ENCODE measurements at places on chromosomes 4 and X.

DNA sequence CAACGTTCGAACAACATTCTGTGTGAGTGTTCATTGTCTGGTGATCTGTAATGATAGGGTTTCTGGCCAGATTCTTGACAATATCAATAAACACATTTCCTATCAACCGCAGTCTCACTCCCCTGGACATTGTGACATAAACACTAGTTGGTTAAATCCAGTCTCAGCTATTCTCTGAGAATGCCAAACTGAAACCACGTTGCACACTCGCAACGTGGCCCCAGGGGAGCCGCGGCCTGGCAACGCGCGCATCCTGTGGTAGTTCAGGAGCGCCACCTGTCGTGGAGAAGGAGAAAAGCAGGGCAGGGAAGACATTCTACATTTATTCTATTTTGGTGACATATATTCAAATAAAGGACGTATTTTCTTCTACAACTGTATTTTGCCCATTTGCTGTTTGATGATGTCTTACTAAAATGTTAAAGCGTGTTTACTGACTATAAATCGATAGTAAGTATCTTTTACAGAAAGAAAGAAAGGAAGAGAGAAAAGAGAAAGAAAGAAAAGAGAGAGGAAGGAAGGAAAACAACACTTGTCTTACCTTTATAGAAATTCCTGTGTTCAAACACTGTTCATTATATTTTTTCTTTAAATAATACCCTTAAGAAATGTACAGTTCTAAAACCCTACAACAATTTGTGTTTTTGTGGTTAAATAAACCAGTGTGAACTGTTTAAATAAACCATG, 738.3 kb upstream of the FRG1 start:
- DNase-seq: peak; percentile 55

GRCh38 chr4:155638195-155638965, 28.3 kb upstream of the GUCY1A1 start:
- DNase-seq: peak; percentile 77

DNA sequence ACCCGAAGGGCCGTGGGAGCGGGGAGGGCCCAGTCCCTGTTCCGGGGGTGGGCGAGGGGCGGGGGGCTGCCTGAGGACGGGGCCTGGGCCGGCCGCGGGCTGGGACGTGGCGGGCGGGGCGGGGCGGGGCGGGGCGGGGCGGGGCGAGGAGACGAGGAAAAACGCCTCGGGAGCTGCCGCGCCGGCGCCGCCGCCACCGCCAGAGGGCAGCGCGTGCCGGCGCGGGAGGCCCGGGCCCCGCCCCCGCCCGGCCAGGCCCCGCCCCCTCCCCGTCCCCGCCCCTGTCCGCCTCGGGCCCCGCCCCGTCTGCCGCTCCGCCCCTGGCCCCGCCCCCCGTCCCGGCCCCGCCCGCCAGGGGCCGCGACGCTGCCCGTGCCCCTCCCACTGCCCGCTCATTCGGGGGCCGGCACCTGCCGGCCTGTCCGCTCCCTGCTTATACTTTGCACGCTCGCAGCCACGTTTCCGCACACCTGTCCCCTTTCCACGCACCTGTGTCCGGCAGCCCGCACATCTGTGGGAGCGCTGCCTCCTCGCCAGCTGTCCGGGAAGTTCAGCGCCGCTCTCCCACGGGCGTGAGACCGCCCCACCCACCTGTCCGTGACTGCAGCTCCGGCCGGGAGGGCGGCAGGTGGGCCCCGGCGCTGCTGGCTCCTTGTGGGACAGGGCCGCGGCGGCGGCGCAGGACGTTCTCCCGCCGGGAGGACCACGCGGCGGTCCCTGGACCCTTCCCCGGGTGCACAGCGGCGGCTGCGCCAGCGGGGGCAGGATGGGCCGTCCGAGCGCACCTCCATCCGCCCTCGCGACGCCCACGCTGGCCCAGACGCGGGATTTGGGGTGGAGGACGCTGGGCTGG, 1.7 kb upstream of the FGFRL1 start:
- DNase-seq: peak; percentile 26

DNA sequence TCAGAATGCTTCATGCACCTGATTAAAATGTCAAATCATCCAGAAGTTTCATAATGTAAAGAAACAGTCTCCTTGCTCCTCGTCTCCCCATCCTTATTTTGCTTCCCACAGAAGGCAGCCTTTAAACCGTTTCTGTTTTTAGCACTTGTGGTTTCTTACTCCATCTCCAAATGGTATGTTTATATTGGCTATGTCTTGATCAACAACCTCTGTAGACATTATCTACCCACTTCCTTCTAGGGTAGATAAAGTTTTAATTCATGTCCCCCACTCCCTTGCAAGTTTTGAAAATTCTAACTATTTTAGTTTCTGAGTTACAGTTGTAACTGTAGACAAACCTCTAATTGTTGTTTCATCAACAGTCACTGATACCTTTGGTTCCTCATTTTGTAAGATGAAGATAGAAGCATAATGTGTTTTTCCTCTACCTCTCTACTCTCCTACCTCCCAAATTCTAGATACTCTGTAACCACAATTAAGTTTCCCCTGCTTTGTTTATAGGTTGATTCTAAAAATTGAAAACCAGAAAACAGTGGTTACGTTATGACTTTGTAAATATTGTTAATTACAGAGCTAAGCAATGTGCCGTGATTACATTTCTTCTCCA, 291.7 kb upstream of the GATB start:
- no peak for DNase-seq

DNA sequence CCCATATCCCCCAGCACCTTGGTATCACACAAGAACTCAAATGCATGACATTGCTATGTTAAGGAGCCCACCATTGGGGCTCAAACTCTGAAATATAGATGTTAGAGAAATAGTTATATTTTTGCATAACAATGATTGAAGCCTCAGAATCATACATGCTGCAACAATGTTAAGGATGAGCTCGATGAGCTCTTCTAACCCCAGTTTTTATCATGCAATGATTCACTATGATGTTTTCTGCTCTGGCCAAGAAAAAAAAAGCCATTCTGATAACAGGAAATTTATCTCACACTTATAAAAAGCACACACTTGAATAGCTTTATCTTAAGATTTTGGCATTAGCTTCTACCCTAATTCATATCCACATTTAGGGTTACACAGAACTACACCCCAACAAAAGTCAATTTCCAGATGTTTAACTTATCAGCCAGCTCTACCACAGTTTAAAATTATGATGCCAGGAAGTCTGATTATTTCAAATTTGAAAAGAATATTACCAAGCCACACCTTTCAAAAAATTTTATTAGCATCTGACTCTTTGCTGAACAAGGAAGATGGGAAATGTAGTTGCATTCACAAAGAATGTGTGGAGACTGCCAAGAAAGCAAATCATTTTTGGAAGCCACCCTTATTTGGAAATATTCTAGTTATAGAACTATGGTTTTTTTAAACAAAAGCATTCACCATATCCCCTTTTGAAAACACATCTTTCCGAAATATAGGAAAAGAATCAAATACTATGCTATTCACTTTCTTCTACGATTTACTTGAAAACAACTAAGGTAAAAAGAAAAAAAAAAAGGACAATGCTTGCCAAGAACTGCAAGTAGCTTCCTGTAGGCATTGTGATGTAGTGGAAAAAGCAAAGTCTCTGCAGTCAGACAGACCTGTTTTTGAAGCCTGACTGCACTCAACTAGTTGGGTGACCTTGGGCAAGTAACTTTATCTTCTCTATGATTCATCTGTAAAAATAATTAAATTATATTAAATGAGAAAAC, 100.8 kb upstream of the PLS3 start:
- DNase-seq: no peak

DNA sequence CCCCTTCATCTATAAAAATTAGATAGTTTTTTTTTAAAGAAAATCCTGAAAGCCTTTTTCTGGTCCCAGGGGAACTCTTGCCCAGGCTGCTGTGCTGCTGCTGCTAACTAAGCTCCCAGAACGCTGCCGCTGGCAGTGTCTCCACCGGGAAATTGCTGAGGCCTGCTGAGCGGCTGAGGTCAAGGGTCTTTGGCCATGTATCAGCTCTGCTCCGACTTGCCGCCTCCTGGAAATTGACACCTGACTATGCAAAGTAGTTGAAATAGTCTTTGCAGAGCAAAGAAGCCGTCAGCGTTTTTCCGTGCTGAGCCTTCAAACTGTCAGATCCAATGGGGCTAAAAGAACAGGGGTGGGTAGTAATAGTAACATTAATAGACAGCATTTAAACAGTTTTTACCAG, 839 bp downstream of the QDPR start:
- peak; percentile 33 for DNase-seq

DNA sequence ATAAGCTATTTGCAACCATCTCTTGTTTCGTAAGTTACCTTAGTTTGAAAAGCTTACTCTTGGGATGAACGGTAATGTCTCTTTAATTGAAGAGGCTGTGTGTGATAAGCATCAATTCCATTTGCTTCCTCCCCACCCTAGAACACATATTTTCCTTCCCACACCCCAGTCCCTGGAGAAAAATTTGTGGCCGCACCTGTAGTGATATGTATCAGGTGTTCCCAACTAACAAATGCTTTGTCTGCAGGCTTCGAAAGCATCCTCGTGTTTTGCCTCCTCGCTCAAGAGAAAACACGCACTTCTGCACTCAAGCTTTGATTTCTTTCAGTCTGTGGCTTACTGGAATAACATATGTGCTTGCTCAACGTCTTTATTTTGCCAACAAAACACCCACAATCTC, 143.8 kb upstream of the OTUD4 start:
- DNase-seq: no peak

GRCh38 chrX:41164449-41164848, 79.2 kb downstream of the USP9X start:
- no peak for DNase-seq

GRCh38 chr4:23877758-23878229, 12.1 kb downstream of the PPARGC1A start:
- no peak for DNase-seq

DNA sequence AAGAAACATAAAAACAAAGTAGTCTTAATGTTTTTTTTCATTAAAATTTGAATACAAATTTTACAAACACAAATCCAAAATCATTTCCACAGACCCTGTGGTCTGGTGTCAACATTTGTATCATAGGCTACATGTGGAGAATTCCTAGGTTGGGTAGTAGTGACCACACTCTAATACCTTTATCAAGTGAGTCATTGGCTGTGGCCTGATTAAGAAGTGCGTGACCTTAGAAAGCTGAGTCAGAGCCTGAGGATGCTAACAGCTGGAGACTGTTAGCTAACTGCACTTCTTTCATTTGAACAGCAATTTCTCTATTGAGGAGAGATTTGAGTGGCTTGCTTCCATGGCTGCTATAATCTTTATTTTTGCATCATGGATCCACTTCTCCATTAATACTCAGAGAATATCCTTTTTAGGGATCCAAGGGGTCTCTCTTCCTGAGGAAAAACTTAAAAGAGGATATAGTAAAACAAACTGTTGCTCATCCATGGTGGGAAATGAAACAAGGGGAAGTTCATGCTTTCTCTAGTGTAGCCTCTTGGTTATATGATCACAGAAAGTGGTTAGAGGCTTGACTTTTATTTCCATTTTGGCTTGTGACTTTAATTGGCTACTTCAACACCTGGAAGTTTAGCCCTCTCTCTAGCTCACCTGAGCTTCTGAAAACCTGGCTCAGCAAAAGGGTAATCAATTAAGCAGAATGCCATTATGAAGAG, 335.8 kb downstream of the PABPC4L start:
- DNase-seq: no peak

DNA sequence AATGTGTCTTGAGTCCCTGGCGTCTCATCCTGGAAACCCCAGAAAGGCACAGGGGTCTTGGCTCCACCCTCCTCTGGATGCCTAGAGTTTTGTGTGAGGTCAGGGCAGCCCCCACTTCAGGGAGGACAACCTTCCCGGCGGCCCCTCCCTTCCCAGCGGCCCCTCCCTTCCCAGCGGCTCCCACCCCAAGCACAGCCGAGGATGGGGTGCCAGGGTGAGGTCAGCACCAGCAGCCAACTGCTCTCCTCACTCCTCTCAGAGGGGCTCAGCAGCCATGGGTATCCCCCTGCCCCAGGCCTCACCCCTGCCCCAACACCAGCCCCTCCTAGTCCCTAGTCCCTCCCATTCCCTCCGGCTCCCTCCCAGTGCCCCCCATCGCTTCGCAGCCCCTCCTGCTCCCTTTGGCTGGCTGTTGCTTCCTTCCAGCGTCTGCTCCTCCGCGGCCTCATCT, 17.4 kb downstream of the DGKQ start:
- no peak for DNase-seq

DNA sequence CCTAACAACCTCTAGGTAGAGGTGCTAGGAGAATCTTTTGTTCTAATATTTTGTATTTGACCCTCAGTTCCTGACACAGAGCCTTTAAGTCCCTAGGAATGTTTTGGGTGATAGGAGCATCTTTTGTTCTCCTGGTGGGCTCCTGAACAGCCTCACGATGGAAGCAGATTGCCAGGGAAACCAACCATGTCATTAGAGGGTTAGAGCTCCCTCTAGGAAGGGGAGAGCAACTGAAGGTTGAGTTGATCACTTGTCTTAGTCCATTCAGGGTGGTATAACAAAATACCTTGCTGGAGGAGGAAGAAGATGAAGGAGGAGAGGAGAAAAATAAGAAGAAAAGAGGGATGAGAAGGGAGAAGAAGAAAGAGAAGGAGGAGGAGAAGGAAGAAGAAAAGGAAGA, 9.2 kb downstream of the VCX start:
- no peak for DNase-seq

GRCh38 chr4:1251773-1252066, 2.8 kb upstream of the CTBP1 start:
- DNase-seq: no peak

- peak; percentile 71 for DNase-seq
Measured at GRCh38 chrX:151082077-151082948, 94.1 kb upstream of the GPR50 start.

GRCh38 chr4:5989236-5990225, 28.7 kb downstream of the C4orf50 start:
- DNase-seq: no peak

DNA sequence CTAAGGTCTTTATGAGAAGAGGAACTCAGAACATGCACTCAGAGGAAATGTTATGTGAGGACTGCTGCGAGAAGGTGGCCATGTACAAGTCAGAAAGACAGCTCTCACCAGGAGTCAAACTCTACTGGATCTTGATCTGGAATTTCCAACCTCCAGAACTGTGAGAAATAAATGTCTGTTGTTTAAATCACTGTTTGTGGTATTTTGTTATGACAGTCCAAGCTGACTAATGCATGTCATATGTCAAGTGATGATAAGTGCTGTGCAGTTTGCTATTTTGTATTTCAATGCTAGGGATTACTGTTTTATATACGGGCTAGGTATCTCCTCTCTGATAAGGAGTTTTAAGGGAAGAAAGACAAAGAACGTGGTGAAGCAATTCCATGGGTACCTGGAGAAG, 162.3 kb downstream of the CPEB2 start:
- DNase-seq: no peak

- DNase-seq: no peak
Measured at GRCh38 chr4:113288257-113288656, 238.8 kb downstream of the ANK2 start.

DNA sequence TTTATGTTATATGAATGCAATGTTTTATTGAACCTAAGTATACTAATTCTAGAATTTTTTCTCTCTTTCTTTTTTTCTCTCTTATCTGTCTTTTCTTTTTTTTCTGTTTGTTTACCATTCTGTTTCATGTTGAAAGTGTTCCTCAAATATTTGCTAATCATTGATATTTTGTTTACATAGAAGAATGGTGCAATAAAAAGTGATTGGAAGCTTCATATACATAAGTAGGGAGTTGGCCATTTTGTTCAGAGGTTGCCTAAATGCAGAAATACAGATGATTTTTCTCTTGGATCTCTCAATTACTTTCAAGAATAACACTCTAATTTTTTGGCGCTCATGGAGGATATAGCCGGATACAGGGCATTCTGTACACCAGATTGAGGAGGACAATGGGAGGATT, 5.7 kb upstream of the SERTM2 start:
- no peak for DNase-seq

- DNase-seq: no peak
Measured at GRCh38 chr4:32890398-32890797, 2170.2 kb downstream of the PCDH7 start.

- DNase-seq: no peak
Measured at GRCh38 chr4:61783050-61783449, 582.9 kb downstream of the ADGRL3 start.
